ENCODE measurements at places on chromosomes 7 and 10.

DNA sequence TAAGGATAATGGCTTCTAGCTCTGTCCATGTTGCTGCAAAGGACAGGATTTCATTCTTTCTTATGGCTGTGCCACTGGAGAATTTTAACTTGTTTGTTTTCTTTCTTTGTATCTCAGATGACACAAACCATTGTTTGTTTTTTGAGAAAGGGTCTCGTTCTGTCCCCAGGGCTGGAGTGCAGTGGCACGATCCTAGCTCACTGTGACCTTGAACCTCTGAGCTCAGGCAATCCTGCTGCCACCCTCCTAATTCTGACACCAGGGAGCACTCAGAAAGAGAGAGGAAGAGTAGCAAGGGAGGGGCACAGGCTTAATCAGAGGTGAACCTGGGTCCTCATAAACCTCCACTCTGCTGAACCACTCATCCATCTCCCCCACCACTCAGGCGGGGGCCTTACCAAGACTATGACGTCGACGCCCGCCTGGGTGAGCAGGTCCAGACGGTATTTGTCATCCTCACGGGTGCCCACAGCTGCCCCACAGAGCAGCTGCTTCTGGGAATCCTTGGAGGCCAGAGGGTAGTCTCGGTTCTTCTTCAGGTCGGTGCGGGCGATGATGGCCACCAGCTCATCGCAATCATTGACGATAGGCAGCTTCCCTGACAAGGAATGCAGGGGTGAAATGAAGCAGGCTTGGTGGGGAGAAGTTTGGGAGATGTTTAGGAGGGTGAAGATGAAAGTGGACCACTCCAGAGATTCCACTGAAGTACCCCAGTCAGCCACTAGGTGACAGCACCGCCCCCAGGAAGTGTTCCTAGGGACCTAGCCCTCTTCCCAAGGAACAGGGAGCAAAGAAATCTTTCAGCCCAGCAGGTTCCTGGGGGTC lies 11.6 kb downstream of the IMPDH1 start:
- peak; percentile 44 for DNase-seq

DNA sequence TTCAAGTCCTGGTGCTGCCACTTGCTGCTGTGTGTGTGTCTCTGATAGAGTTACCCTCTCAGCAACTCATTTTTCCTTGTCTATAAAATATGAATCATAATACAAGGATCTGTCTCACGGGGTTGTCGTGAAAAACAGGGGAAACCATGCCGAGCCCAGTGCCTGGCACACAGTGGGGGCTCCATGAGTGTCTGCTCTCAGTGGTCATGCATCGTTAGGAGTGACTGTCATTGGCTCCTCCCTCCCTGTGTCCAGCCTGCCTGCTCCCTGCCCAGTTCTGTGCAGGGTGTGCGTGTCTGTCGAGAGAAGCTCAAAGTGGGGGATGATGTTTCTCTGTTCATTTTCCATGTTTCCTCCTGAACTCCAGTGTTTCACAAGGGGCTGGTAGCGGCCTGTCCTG lies 83.6 kb upstream of the LRRC4 start:
- no peak for DNase-seq

- no peak for DNase-seq
Observed at GRCh38 chr10:60029475-60029874, 123.1 kb upstream of the CCDC6 start.

GRCh38 chr10:72375173-72375572 lies 20.5 kb upstream of the DNAJB12 start:
- DNase-seq: no peak

DNA sequence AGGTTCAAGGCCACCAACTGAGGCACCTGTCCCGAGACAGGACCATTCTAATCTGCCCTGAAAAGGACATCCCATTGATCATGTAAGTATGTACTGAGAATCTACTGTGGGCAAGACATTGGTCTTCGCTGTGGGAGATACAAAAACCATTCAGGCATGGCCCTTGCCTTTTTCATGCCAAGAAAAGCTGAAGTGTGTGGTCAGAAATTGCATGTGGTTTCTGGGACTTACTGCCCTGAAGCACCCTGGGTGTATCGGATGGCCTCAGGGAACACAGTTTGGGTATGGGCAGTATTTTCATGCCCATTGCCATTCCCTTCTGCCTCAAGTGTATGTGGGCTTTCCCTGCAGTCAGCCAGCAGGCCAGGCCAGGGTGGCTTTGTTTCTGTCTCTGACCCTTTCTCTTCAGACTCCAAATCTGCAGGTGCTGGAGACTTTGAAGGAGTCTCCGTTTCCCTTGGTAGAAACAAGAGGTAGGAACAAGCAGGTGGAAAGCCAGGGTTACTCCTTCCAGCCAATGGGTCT lies 285.7 kb downstream of the ZEB1 start:
- no peak for DNase-seq

DNA sequence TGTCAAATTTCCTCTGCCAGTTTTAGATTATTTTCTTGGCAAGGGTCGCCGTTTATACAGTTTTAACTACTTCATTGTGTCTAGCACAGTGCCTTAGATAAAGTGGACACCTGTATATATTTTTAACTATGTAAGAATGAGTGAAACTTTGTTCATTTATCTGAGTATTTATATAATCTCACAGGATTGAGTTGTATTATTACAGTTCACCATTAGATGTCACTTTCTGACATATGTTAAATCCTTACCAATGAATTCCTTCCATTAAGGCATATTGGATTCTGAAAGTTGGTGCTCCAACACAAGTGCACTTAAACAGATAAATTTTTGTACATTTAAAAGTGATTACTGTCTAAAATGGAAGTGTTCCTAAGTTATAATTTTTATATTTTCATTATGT lies 43.0 kb downstream of the ZMYND11 start:
- peak; percentile 45 for DNase-seq

DNA sequence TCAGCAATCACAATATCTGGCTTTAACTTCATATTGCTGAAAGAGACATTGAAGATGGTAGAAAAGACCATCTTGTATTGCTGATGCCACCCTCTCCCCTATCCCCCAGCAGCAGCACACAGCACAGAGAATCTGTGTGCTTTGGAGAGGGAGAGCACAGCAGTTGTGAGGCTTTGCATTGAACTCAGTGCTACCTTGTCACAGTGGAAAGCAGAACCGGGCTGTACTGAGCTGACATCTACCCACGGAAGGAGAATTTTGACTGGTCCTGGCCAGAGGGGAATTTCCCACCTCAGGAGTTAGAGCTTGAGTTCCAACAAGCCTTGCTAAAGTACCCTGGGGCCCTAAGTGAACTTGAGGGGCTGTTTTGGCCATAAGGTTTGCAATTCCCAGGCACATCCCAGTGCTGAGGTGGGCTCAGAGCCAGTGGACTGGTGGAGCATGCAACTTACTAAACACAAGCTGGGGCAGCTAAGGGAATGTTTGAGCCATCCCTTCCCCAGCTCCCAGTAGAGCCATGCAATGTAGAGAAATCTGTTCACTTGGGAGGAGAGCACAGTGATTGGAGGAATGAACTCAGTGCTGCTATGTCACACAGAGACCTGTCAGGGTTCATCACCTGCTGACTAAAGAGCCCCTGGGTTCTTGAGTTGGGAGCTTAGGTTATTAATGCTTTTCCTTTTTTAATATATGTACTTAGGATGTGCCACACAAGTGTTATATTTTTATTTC lies 62.1 kb downstream of the OR13A1 start:
- no peak for DNase-seq

DNA sequence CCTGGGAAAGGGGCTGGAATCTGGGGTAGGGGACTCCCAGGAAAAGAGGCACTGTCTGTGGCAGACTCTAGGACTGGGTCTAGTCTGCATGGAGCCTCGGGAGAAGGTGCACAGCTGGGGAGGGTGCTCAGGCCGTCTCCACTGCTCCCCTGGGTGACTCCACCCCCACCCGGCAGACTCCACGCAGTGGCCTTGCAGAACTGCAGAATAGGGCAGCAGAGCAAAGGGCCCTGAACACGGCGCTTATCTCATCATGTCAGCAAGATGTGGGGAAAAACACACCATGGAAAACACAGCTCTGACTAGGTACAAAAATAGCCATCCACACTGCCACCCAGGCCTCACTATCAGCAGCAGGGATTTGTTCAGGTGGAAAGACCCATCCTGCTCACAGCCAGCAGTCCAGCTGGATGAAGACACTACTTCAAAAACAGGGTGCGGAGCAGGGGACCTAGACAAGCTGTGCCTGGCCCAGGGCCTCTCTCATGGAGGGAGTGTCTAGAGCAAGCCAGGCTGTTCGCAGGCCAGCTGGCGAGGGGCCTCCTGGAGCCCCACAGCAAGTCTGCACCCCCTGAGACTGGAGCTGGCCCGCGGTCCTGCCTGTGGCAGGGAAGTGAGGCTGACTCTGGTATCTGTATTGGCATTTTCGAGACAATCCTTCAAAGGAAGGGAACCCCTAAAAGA lies 11.7 kb downstream of the MAT1A start:
- no peak for DNase-seq

GRCh38 chr7:24896031-24896501 lies 83.9 kb downstream of the OSBPL3 start:
- DNase-seq: no peak

DNA sequence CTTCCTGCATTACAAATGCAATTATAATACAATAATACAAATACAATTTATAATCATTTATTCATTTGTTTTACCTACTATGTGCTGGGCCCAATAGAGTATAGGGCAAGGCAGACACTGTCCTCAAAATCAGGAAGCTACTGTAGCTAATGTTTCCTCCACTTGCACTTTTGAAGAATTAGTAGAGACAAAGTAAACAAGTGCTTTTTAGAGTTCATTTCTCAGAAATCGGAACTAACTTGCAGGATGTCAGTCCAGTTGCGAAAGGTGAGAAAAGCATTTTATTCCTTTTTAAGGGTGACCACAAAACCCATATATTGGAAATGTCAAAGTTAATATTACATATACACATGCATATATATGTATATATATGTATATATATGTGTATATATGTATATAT lies 14.2 kb downstream of the ADRB1 start:
- DNase-seq: no peak

- no peak for DNase-seq
Observed at GRCh38 chr7:92039900-92040299, 94.4 kb downstream of the CYP51A1 start.

DNA sequence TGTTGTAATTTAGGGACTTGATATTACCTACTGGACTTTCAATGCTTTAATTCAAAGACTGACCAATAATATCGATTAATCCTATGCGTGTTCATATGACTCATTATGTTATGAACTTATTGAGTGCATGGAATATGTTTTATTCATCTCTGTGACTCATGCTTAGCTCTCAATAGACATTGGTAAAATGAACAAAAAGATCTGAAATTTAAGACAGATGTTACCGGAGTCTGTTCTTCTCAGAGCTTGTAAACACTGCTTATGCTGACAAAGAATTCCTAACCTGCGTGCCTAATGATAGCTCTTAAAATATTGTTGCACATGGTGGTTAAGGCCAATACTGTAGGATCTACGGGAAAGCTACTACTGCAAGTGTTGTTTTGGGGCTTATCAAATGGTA lies 131.5 kb upstream of the ACBD5 start:
- DNase-seq: no peak

- DNase-seq: no peak
Observed at GRCh38 chr10:28135258-28135657, 136.4 kb upstream of the ODAD2 start.

- no peak for DNase-seq
Observed at GRCh38 chr7:5546626-5547025, 123.0 kb upstream of the TNRC18 start.

- DNase-seq: no peak
Observed at GRCh38 chr10:71475243-71475871, 78.6 kb downstream of the CDH23 start.

GRCh38 chr7:87413029-87413428 lies 62.5 kb downstream of the ABCB4 start:
- no peak for DNase-seq

- DNase-seq: no peak
Observed at GRCh38 chr7:44320141-44320540, 5.3 kb downstream of the CAMK2B start.

GRCh38 chr10:93154531-93154930 lies 80.8 kb downstream of the CYP26A1 start:
- DNase-seq: no peak

GRCh38 chr7:20514364-20514763 lies 101.1 kb upstream of the ABCB5 start:
- DNase-seq: peak; percentile 36

- DNase-seq: peak; percentile 59
Observed at GRCh38 chr7:106462365-106462859, 177.6 kb upstream of the NAMPT start.
